ENCODE measurements at places on chromosomes 16 and 17.
A peak's percentile ranks its signal among the peaks of the same experiment; 100 is the strongest.

GRCh38 chr16:72884037-72884436 is 163.9 kb downstream of the ZFHX3 start:
- DNase-seq, result no peak

GRCh38 chr17:6195123-6195522 is 124.9 kb downstream of the WSCD1 start:
- DNase-seq, result no peak

- DNase-seq, result no peak
Measured at GRCh38 chr16:53576210-53576609, 73.2 kb upstream of the AKTIP start.

DNA sequence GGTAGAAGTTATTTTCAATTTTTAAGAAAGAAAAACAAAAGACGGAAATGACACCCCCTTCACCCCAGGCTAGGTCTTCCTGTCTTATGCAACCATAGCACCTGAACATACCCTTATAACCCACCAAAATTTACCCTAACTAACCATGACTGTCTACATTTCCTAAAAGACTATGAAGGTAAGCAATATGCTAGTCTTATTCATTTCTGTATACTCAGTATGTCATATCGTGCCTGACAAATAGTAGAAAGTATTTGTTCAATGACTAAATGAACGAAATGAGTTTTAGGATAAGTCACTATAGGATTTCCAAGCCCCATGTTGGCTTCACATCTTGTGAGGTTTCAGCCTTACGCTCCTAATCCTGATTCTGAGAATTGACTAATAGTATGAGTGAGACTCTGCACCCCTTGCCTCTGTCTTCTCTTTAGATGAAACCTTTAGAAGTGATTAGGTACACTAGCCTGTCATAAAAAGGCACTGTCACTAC is 6.5 kb downstream of the ADAT1 start:
- peak; percentile 15 for DNase-seq

DNA sequence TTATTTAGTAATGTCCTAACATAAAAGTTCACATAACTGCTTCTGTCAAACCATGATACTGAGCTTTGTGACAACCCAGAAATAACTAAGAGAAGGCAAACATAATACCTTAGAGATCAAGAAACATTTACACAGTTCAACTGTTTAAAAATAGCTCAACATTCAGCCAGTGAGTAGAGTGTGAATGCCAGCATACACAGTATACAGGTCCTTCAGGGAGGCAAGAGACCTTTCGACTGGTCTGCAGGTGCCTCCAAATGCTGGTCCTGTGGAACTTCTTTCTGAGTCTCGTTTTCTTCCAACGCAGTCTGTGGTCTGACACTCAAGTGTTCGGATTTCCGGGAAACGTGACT is 10.3 kb downstream of the MRPS23 start:
- DNase-seq, result no peak

- DNase-seq, result no peak
Measured at GRCh38 chr16:55824473-55825000, 8.4 kb downstream of the CES1 start.

DNA sequence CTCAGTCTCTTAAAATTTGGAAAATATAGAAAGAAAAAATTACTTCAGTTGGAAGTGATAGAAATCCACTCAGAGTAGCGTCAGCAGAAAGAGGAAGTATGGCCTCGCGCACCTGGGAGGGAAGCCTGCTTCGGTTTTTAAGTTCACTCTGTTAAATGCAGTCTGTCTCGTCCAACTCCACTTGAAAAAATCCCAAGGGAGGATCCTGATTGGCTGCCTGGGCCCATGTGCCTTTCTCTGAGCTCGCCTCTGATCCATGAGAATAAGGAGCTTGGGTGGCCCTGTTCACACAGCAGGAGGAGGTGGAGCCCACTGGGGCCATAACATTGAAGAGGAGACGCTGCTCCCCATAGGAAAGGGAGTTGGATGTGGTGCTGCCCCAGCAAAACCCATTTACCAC is 40.7 kb downstream of the DNAJA2 start:
- DNase-seq, result no peak

GRCh38 chr17:1650731-1651558 is 1.3 kb upstream of the RILP start:
- DNase-seq, result no peak

DNA sequence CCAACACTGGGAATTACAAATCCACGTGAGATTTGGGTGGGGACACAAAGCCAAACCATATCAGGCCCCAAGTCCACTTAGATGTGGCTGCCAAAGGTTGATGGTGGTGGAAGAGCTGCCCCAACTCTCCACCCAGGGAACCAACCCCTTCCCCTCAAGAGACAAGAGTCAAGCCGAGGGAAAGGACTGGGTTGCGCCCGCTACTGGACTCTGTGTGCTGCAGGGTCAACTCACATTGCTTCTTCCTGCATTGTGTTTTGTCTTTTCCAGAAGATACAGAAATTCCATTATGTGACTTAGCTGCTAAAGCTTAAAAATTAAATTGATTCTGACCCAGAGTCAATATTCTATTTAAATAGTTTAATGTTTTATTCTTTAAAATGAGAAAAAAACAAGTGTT is 58.5 kb downstream of the ADAMTS18 start:
- peak; percentile 37 for DNase-seq

- DNase-seq, result no peak
Measured at GRCh38 chr16:77762262-77762661, 26.1 kb upstream of the VAT1L start.

DNA sequence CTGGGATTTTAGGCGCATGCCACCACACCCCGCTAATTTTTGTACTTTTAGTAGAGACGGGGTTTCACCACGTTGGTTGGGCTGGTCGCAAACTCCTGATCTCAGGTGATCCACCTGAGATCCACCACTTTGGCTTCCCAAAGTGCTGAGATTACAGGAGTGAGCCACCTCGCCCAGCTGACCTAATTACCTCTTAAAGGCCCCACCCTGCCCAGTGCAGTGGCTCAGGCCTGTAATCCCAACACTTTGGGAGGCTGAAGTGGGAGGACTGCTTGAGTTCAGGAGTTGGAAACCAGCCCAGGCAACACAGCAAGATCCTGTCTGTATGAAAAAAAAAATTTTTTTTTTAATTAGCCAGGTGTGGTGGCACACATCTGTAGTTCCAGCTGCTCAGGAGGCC is 2.9 kb upstream of the COASY start:
- no peak for DNase-seq

DNA sequence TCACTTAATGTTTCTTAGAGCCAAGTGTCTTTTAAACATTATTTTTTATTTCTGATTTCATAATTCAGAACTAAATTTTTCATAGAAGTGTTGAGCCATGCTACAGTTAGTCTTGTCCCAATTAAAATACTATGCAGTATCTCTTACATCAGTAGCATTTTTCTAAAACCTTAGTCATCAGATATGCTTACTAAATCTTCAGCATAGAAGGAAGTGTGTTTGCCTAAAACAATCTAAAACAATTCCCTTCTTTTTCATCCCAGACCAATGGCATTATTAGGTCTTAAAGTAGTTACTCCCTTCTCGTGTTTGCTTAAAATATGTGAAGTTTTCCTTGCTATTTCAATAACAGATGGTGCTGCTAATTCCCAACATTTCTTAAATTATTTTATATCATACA is 13.6 kb upstream of the BCAS3 start:
- DNase-seq, result no peak

GRCh38 chr17:58371300-58371950 is 19.4 kb upstream of the SUPT4H1 start:
- no peak for DNase-seq

GRCh38 chr16:83343935-83344366 is 463.8 kb upstream of the HSBP1 start:
- DNase-seq, result no peak

DNA sequence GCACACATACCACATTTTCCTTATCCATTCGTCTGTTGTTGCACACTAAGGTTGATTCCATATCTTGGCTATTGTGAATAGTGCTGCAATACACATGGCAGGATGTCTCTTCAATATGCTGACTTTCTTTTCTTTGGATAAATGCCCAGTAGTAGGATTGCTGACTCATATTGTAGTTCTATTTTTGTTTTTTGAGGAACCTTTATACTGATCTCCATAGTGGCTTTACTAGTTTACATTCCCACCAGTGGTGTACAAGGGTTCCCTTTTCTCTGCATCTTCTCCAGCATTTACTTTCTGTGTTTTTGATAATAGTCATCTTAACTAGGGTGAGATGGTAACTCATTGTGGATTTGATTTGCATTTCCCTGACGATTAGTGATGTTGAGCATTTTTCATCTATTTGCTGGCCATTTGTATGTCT is 118.1 kb downstream of the STXBP4 start:
- DNase-seq, result no peak

- no peak for DNase-seq
Measured at GRCh38 chr16:4684763-4685162, 8.6 kb upstream of the NUDT16L1 start.

- no peak for DNase-seq
Measured at GRCh38 chr17:78266231-78266631, 34.8 kb downstream of the TMEM235 start.

GRCh38 chr17:76013377-76013932 is 12.8 kb downstream of the CDK3 start:
- DNase-seq, result no peak

DNA sequence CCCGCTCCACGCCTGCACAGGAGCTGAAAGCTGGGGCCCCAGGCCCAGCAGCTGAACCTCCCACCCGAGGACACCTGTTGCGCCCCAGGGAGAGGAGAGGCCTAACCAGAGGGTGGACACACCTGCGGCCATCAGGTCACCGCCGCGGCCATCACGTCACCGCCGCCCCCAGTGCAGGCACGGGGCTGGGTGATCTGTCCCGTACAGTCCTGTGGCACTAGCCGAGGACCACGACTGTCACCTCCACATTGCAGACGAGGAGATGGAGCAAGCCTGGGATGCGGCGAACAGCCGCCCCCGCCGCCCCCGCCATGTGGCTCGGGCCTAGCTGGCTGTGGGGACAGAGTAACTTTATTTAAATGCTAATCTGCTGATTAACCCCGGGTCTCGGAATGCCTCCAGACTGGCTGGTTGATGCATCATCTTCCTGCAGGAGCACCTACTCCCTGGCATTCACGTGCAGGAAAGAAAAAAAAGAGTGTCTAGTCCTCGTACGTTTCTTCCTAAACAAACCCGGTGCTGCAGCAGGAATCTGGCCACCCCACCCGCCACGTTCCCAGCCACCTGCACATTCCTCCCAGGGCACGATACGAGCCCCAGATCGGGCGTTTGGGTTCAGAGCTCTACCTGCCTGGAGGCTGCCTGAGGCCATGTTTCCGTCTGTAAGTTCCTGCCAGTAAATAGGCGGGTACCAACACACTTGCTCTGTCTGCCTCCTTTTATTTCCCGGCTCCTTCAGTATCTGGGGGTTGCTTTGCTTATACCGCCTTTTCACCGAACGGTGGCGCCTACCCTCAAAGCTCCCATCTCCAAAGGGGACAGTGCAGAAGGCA is 29.9 kb downstream of the PIEZO1 start:
- DNase-seq, result peak; percentile 33

DNA sequence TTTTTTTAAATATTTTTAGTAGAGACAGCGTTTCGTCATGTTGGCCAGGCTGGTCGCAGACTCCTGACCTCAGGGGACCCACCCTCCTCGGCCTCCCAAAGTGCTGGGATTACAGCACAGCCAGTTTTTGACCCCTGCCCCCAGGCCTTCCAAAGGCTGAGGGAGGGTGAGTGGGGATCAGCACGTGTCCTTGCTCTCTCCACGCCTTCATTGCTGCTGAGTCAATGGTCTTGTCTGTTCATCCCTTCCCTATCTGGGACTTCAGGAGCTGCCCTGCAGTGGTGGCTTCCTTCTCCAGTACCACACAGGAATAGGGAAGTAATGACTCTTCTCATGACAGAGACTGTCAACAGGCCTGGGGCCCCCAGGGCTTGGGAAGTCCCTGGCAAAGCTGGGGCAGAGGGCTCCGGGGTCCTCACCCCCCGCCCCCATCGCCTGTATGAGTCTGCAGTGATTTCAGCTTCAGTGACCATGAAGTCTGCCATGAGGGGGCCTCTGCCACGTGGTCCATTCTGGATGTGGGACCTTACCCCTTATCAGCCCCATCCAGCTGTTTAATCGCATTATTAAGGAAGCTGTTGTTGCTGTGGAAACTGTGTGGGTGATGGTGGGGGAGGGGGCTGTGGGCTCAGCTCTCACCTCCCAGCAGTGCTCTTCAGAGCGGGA is 6.1 kb downstream of the ABCC3 start:
- no peak for DNase-seq

GRCh38 chr17:34619687-34620217 is 40.4 kb downstream of the TMEM132E start:
- DNase-seq, result no peak

DNA sequence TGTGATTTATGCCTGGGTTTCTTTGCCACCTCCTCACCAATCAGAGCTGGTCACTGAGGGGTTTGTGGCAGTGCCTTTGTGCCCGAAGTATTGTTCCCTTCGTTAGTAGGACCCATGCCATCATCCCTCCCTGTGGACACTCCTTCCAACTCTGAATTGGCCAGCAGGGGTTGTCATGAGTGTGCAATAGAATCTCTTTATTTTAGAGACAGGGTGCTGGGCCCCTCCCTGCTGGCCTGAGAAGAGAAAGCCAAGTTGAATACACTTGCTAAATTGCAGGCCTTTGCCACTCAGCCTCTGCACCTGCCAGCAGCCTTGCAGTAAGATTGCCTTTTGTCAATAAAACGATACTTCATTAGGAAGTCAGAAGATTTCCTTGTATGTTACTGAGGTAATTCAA is 40.7 kb upstream of the SLC12A3 start:
- no peak for DNase-seq

DNA sequence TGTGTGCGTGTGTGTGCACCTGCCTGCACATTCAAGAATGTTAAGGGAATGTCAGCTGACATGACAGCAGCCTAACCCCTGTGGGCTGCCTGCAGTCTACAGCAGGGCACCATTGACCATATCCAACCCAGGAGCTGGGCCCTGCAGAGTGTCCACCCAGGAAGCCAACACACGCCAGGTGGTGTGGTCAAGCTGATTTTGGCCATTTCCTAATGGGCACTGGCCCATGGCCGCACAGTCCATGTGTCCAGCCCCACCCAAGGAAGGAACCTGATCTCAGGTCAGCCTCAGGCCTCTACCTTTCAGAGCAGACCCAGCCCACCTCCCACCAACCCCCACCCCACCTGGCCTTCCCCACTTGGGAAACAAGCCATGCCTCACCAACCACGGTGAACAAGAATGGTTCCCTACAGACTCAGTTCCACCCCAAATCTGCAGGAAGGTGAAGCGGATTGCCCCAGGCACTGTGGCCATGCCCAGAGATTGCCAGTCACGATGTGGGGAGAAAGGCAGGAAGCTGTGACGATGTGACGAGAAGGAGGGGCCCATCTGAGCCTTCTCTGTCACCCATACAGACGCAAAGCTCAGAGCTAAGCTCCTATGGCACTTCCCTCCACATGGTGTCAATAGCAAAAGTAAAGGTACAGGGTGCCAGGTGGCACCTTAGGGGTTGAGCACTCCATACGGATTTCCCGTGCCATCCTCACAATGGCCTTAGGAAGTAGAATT is 77.5 kb downstream of the ZNF423 start:
- DNase-seq, result no peak

GRCh38 chr17:82118815-82119380 is 20.9 kb upstream of the FASN start:
- DNase-seq, result no peak

GRCh38 chr16:16073001-16073545 is 123.7 kb downstream of the ABCC1 start:
- DNase-seq, result no peak

GRCh38 chr17:73091410-73091769 is 1.1 kb downstream of the SLC39A11 start:
- no peak for DNase-seq

GRCh38 chr17:49547566-49547965 is 28.1 kb upstream of the NXPH3 start:
- no peak for DNase-seq

Data from stimulated activated CD4-positive, alpha-beta T cell treated with anti-CD3 and anti-CD28 coated beads, Interleukin-15, amount 100 ng/mL, for 24 hours (primary cell).